SJSA1 (cell line): ENCODE measurements at places on chromosomes 1 and 21.

DNA sequence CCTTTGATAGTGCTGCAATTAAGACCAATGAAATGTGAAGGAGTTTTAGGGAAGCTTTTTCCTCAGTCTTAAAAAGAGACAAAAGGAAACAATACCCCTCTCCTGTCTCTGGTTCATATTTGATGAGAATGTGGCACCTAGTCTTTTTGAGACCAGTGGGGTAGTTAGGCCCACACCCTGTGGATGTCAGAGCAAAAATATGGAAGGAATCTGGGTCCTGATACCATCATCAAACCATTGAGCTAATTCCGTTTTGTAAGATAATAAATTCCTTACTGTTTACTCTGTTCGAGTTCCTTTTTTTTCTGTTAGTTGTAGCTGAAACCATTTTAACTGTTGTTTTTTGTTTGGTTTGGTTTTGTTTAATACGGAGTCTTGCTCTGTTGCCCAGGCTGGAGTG lies 33.3 kb downstream of the PTPRC start:
- peak; percentile 64 for DNase-seq

- no peak for DNase-seq
These were observed 736.6 kb downstream of the MRPL39 start for GRCh38 chr21:24870633-24871032.

- DNase-seq, result no peak
These were observed 48.9 kb downstream of the SLC66A1 start for GRCh38 chr1:19360843-19361610.

DNA sequence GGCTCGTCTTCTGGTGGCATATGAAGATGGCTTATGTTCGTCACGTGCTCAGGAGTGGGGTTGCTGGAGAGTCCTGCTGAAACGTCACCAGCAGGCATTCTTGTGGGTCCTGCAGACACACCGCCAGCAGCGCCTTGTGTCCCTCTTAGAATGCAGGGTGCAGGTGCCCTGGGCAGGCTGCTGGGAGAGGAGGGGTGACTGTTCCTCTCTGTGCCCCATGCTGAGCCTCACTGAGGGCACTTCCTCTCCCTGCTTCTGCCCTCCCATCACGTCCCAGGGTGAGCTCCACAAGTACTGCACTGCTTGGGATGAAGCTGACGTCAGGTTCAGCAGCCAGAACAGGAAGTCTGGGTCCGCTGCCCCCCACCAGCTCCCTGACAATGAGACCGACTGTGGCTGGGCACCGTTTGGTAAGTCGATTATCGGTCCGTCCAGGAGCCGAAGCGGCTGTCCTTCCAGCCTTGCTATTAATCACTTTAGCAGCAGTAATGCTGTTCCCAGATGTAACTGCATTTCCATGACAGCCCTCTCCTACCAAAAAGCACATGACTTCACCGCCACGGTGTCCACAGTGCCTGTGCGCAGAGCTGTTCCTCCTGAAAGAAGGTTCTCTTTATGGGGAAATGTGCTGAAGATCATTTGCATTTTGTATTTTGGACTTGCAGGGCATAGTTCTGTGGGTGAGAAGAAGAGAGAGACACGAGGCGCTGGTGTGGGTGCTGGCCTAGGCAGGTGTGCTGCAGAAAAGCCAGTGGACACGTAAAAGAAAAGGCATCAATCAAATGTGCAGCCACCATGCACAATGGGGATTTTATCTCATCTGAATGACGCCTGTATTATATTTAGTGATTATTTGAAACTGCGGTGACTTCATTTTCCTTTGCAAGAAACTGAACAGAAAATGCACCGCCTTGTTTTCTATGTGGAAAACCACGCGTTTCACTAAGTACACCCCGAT lies 21.0 kb downstream of the SLC37A1 start:
- DNase-seq, result no peak

- DNase-seq, result no peak
These were observed 736.9 kb upstream of the ADAMTS5 start for GRCh38 chr21:27703791-27704190.

GRCh38 chr1:205791568-205792180 lies 16.4 kb upstream of the RAB29 start:
- DNase-seq, result peak; percentile 64

GRCh38 chr1:36085126-36085525 lies 1.2 kb downstream of the TEKT2 start:
- no peak for DNase-seq
